Activated T-helper 1 cell treated with anti-CD3 and anti-CD28 coated beads, Interleukin-12 subunit alpha, Interleukin-12 subunit beta, Interleukin-2, Interleukin-4 antibody, amounts not matched to agents 30 ng/mL and 10 ng/mL and 1 ng/mL, durations not matched to agents 14 hours and 24 hours and 36 hours (primary cell): ENCODE measurements at places on chromosomes 6 and 20.

- DNase-seq, result no peak
These were observed 102.3 kb downstream of the IYD start for GRCh38 chr6:150470960-150471665.

DNA sequence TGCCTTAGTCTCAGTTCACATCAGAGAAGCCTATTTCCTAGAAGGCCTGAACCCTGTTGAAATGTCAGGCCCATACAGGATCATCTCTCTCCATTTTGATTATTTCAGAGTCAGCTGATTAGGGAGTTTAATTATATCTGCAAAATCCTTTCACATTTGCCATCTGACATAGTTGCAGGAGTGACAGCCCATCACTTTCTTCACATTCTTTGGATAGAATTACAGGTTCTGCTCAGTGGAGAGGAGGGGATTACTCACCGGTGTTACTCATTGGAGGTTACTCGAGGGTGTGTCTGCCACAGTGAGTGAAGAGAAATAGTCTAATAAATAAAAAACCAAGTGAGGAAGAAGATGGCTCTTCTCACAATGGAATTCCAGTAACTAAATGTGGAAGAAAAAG lies 216.8 kb downstream of the TMEM242 start:
- DNase-seq, result no peak

DNA sequence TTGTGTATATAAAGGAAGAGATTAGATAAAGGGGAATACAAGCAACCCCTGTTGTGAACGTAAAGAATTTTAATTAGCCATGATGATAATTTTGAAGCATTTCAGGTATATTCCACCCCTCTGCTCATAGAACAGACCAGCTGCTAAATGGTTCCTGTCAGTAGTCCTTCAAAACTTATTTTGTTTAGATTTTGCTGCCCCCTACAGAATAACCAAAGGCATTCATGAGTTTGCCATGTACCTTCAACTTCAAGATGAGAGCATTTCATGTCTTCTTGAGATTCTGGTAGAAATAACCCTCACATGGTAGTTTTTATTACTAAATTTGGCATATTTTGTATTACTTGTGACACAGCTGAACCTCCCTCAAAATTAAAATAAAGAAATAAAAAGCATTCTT lies 1586.7 kb downstream of the HACE1 start:
- no peak for DNase-seq

DNA sequence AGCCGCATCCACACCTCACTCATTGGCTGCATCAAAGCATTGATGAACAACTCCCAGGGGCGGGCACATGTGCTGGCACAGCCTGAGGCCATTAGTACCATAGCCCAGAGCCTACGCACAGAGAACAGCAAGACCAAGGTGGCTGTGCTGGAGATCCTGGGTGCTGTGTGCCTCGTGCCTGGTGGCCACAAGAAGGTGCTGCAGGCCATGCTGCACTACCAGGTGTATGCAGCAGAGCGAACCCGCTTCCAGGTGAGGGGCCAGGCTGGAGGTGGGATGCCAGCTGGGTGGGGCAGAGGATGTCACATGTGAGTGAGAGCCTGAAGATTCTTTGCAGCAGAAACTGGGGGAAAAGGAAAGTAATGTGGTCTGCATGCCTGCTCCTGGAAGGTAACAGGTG lies 66.7 kb downstream of the MOCS1 start:
- no peak for DNase-seq

DNA sequence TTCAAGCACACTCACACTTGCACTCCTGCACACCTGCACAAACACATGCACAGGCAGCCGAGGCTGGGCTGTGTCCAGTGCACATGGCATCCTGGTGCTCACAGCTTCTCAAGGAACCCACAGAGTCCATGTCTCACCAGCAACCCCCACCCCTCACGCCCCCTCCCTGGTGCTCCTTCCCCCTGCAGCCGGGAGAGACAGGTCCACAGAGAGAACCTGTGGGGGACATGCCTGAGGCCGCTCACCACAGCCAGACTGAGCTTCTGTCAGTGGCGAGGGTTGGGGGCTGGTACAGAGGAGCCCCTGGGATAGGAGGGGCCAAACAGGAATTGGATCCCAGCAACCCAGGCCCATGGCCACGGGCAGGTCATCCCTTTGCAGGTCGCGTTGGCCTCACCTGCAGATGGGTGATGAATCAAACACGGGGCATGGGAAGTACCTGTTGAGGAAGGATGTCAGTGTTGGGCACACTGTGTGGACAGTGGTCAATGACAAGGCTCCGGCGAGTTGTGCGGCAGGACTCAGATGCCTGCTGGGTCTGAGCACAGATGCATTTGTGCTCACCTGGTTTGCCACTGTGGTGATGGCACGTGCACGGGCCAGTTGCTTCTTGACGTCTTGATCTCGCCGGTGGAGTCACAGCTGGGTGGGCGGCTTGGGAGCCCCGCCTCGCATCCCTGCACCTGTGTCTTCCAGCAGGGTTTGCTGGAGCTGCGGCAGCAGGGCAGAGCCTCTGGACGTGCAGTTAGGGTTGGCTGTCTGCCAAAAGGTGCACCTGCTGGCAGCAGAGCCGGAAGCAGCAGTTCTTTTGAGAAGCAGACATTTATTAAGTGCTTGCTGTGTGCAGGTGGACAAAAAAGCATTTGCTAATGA lies 113.0 kb downstream of the ERMARD start:
- no peak for DNase-seq

- no peak for DNase-seq
These were observed 31.2 kb downstream of the SYNE1 start for GRCh38 chr6:152605941-152606340.

GRCh38 chr6:6635869-6636268 lies 47.3 kb downstream of the LY86 start:
- DNase-seq, result no peak

- DNase-seq, result no peak
These were observed 336.6 kb downstream of the PREX1 start for GRCh38 chr20:48490961-48491831.

DNA sequence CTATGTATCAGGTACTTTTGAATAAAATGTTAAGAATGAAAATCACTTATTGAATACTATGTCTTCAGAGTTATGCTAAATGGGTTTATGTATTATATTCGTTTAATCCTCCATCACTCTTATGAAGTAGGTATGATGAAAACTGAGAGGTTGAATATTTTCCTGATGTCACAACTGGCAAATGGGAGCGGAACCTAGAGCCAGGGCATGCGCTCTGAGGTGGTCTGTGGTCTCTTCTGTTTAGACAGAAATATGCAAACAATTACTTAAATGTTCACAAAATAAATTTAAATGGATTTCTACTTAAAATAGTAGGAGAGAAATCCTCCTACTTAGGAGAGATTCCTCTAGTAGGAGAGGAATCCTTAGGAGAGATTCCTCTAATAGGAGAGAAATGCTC lies 21.3 kb upstream of the UTRN start:
- no peak for DNase-seq

- DNase-seq, result no peak
These were observed 22.5 kb downstream of the SPATA2 start for GRCh38 chr20:49892817-49893216.

DNA sequence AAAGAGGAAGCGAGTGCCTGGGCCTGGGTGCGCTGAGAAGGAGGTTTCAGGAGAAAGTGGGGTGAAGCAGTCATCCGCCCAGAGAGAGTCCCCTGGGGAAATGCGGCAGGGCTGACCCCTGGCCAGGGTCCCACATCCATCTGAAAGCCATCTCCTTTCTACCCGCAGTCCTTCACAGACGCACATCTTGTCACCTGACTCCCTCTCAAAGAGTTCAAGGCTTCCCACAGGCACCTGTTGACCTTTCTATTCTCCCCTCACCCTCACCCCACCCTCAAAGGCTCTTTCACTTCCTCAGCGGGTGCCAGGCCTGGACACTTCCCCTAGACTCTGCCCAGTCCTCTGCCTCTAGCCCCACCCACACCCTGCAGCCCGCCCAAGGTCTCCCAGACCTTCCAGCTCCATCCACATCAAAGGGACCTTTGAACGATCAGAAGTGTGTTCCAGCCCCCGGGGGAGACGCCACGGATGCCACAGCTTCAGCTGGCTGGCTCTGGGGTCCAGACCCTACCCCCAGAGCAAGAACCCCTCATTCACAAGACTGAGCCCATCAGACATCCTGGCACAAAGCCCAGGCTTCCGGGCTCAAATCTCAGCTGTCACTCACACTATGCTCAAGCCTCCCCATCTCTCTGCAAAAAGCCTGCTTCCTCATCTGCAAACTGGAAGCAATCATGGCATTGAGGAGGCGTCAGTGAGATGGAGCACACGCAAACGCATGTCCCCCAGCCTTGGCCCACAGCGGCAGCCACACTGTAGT lies 2.1 kb downstream of the CTSZ start:
- peak; percentile 18 for DNase-seq

DNA sequence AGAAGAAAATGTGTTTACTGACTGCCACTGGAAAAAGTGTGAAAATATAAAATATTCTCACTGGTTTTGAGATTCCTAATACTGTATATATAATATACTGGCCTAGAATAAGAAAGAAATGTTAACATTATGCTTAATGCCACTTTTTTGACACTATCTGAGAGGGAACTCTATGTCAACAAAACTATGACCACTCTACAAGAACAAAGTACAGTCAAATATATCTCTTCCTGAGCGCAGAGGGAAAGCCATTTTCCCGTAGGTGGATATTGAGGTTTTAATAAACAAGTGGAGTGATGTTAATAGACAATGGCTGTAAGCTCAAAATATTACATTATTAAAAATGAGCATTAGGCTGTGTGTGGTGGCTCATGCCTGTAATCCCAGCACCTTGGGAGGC lies 24.9 kb downstream of the LYRM4 start:
- DNase-seq, result no peak

- DNase-seq, result no peak
These were observed 1.5 kb downstream of the SH3BGRL2 start for GRCh38 chr6:79632580-79632979.

DNA sequence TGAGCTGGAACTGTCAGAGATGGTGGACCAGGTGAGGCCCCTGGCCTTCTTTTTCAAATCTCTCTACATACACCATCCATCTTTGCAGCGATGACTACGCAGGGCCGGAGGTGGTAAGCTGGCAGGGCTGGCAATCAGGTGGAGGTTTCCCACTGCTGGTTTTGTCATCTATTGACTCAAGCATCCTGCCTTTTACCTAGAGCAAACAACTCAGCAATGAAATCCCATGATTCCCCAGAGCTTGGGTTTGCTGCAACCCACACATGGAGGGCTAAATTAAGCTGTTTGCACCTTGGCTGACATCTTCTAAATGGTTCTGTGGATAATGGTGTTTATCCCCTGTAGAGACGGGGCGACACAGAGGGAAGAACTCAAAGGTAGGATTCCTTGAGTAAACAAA lies 170.2 kb downstream of the SCP2D1 start:
- DNase-seq, result no peak

- DNase-seq, result no peak
These were observed 28.2 kb downstream of the NCOA3 start for GRCh38 chr20:47529840-47530239.

- DNase-seq, result peak; percentile 11
These were observed 96.1 kb upstream of the RIN2 start for GRCh38 chr20:19661717-19662636.

GRCh38 chr6:156593127-156593526 lies 184.1 kb upstream of the ARID1B start:
- no peak for DNase-seq

DNA sequence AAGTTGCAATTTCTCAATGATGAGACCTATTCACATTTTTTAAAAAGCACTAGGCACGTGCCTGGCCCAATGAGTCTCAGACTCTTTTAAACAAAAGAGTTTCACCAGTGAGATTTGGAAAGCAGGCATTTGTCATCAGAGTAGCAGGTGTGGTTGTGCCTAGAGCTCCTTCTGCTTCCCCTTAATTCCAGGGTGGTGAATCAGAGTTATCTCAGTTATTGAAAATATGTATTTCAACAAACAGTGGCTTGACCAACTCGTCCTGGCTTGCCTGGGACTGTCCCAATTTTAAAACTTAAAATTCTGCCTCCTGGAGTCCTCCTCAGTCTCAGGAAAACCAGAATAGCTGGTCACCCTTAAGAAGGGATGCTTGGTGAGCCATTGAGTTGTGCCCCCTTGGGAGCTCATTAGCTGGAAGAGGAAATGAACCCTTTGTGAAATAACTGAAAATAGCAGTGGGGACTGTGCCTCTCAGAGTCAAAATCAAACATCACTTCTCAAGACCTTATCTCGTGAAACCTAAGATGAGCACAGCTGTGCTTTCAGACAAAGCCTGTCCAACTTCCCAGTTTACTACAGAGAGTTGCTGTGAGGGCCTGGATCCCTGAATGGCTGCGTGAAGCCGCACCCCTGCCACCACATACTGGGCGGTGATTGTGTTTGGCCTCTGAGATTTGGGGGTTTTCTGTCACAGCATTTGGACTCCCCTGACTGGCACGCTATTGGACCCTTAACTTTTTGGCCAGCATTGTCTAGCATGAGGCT lies 116.3 kb downstream of the ANKRD60 start:
- DNase-seq, result no peak

DNA sequence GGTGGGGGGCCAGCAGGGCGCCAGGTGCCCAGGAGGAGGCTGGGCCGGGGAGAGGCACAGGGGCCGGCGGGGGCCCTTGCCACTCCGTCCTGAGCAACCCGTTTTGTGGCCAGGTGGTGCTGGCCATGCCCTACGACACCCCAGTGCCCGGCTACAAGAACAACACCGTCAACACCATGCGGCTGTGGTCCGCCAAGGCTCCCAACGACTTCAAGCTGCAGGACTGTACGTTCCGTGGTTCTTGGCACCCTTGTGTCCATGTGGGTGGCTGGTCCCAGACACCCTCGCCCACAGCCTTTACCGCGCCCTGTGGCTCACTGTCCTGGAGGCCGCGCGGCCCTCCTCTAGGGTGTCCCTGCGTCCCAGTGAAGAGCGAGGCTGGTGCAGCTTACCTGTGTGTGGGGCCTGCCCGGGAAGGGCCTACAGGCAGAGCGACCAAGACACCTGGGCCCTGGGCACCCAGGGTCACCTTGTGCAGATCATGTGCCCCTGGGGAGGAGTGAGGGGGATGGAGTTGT lies 28.7 kb downstream of the PYGB start:
- no peak for DNase-seq

DNA sequence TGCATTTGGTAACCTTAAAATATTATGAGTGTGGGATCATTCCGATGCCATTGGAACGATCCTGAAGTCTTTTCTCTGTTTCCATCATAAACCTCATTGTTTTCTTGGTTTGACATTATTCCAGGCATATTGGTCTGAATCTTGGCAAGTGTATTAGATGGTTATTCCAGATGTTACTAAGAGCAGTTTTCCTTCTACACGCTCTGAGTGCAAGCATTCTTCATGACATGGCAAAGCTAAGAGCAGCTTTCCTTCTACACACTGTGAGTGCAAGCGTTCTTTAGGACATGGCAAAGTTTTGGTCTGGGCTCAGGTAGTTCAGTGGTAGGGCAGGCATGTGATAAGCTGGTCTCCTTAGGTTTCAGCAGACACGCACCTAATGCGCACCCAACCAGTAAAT lies 53.0 kb downstream of the SMOC2 start:
- no peak for DNase-seq
